Chondrocyte (in vitro differentiated cells): ENCODE measurements at places on chromosomes 6 and 20. TPM values are rescaled to one million over a fixed set of nuclear protein-coding genes. Genes with fewer than 3 reads are reported as not detected.

GRCh38 chr6:68880050-68880813, 245.2 kb downstream of the ADGRB3 start:
- no peak for DNase-seq

DNA sequence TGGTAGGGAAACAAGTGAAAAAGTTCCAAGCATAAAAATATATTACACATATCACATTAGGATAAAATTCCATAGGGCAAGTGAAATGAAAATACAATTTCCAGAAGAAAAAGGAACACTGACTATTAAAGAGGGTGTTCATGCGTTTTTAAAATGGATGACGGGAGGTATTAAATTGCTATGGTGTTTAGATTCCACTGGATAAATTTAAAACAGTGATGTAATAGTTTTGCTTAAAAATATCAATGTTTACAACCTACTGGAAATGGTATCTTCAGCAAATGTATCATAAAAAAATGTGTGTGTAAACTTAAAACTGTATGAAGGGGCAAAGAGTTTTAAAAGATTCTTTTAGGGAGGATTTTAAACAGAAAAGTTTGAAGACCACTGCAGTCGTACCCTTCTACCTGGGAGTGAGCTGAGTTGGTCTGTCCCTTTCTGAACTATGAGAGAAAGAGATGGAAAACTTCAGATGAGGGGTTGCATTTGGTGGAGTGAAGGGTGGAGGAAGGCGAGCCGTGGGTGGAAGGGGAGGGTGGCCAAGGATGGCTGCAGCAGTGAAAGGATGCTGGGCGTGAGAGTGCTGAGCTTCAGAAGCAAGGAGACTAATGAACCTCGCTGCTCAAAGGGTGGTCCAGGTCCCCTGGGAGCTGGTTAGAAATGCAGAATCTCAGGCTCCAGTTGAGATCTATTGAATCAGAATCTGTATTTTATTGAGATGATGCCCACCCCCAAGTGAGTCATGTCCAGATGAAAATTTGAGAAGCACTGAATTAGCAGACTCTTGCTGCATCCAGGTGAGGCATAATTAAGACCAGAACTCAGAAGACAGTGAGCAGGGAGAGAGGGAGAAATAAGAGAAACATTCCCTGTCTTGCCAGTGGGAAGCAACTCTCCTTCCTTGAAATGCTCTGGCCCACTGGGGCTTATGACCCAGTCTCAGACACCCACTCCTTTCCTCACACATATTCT, 54.5 kb upstream of the MRPS10 start:
- no peak for DNase-seq

DNA sequence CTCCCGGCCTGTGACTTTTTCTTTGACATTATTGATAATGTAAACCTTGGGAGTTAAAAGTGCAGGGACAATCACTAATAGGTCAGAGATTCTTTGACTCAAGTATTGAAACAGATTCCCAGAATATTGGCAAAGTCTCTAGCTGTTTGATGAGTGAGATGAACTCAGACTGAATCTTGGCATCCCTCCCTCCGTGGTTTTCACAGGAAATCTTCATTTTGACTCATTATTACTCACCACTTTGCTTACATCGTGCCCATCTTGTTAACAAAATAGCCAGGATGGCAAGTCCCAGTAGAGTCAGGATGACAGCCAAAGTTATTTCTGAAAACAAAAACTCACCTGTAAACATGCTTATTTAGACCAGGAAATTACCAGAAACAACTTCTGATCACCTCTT, 2.0 kb downstream of the TSBP1 start:
- no peak for DNase-seq

- no peak for DNase-seq
These were observed 185.7 kb upstream of the EYA4 start for GRCh38 chr6:133055441-133055966.

The UST gene
- total RNA-seq = 17.1 to 22.3 TPM (median 18.1 TPM) in 3 replicates

The VWA7 gene
- 0.15 to 0.62 TPM (median 0.17 TPM) in 3 replicates for total RNA-seq

The C4B gene
- 7.3 to 10.3 TPM (median 9.6 TPM) in 3 replicates for total RNA-seq
